ENCODE measurements at places on chromosomes 7 and 10.

- no peak for DNase-seq
These were observed 136.6 kb downstream of the CHN2 start for GRCh38 chr7:29331163-29331562.

GRCh38 chr10:132075909-132076577 lies 10.3 kb downstream of the JAKMIP3 start:
- no peak for DNase-seq

GRCh38 chr7:44735403-44736165 lies 13.1 kb upstream of the ZMIZ2 start:
- no peak for DNase-seq

DNA sequence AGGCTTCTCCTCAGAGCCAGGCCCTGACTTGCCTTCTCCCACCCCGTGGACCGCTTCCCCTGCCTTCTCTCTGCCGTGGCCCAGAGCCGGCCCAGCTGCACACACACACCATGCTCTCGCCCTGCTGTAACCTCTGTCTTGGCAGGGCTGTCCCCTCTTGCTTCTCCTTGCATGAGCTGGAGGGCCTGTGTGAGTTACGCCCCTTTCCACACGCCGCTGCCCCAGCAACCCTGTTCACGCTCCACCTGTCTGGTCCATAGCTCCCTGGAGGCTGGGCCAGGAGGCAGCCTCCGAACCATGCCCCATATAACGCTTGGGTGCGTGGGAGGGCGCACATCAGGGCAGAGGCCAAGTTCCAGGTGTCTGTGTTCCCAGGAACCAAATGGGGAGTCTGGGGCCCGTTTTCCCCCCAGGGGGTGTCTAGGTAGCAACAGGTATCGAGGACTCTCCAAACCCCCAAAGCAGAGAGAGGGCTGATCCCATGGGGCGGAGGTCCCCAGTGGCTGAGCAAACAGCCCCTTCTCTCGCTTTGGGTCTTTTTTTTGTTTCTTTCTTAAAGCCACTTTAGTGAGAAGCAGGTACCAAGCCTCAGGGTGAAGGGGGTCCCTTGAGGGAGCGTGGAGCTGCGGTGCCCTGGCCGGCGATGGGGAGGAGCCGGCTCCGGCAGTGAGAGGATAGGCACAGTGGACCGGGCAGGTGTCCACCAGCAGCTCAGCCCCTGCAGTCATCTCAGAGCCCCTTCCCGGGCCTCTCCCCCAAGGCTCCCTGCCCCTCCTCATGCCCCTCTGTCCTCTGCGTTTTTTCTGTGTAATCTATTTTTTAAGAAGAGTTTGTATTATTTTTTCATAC lies 38.0 kb downstream of the LIMK1 start:
- no peak for DNase-seq

- no peak for DNase-seq
These were observed 23.5 kb downstream of the WDFY4 start for GRCh38 chr10:48708144-48708543.

- no peak for DNase-seq
These were observed 61.7 kb upstream of the TES start for GRCh38 chr7:116148626-116149025.

- peak; percentile 61 for DNase-seq
These were observed 56.5 kb downstream of the FIGNL1 start for GRCh38 chr7:50393547-50394252.

DNA sequence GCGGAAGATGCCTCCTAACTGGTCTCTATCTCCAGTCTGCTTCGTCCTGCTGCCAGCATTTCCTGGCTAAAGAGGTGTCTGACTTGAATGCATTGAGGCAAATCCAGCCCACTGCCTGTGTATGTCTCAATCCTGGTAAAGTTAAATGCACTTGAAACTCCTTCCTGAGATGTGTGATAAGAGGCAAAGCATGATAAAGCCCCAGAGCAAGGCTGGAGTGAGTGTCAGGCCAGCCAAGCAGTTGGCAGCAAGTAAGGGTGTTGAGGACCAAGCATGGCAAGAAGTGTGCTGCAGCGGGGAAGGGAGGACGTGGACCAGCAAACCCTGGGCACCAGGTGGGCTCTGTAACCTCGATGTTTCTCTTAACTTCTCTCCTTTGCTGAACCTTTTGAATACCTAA lies 29.1 kb downstream of the LRRC18 start:
- no peak for DNase-seq

DNA sequence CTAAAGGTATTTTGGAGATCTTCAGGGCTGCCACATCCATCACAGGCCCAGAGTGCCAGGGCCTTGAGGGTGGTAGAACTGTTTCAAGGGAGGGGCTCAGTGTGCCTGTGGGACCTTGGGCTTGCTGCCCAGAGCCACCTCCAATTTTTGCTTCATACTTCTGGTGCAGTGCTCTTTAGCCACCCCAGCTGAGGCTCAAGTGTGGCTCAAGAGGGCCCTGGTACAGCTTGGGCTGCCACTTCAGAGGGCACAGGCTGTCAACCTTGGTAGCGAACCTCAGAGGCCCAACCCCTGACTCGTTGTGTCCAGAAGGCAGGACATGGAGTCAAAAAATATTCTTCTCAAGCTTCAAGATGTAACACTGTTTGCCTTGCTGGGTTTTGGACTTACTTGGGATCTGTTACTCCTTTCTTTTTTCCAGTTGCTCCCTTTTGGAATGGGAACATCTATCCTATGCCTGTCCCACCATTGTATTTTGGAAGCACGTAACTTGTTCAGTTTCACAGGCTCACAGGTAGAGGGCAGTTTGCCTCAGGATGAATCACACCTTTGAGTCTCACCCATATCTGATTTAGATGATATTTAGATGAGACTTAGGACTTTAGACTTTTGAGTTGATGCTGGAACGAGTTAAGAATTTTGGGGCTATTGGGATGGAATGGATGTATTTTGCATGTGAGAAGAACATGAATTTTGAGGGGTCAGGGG lies 224.8 kb downstream of the RPS24 start:
- DNase-seq, result no peak

DNA sequence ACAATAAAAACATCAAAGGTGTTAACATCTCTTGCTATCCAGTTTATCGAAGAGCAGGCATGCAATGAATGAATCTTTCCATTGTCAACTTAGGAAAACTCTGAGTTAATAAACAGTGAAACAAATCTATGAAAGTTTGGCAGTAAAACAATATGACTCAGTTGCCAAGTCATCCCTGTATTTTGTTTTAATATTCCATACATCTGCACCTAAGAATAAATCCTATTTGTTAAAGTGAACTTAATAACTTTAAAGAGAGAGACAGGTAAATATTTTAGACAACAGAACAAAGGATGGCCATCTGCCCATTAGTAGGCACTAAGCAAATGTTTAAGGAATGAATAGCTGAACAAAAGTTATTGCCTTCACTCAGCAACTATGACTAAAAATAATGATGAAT lies 700.5 kb upstream of the CELF2 start:
- no peak for DNase-seq

DNA sequence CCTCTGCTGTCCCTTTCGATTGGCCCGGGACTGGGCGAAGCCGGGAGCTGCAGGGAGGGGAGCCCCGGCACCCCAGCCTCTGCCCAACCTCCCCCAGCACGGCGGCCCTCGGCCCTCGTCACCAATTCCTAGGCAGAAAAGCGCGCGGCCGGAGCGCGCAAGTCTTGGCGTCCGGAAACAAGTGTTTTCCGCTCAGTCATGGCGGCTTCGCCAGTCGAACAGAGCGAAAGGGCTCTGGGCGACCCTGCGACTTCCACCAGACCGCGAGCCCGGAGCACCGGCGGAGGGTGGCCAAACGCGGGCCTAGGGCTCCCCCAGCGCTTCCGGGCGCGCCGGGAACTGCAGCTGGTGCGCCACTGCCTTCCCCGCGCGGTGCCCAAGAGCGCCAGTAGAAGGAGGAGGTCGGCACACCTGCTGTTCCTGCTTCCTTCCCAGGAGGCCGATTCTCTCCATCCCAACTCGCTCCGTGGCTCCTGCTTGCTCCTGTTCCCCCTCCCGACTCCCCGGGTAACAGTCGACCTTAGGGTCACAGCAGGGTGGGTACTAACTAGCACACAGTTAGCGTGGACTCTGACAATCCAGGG lies 729.9 kb downstream of the ZWINT start:
- DNase-seq, result peak; percentile 48

DNA sequence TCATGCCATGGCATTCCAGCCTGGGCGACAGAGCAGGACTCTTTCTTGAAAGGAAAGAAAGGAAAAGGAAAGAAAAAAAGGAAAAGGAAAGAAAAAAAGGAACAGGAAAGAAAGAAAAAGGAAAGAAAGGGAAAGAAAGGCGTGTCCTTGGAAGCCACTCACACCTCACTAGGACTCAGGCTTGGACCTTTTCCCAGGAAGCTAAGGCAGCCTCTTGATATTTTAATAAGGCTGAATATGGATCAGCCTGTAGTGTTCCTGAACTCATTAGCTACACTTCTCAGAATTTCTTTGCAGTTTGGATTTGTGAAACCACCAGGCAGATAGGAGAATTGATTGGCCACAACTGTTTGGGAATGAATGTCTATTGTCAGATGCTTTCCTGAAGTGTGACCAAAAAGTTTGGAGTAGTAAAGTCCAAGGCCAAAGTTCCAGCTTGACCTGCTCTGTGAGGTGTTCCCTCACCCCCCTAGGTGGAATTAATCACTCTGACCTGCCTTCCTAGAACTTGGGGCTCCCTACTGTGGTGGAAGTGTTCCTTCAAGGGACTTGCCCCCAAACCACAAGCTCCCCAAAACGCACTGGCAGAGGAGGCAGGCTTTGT lies 7.1 kb upstream of the MALSU1 start:
- no peak for DNase-seq

GRCh38 chr7:45435131-45435530 lies 139.0 kb upstream of the ADCY1 start:
- no peak for DNase-seq

DNA sequence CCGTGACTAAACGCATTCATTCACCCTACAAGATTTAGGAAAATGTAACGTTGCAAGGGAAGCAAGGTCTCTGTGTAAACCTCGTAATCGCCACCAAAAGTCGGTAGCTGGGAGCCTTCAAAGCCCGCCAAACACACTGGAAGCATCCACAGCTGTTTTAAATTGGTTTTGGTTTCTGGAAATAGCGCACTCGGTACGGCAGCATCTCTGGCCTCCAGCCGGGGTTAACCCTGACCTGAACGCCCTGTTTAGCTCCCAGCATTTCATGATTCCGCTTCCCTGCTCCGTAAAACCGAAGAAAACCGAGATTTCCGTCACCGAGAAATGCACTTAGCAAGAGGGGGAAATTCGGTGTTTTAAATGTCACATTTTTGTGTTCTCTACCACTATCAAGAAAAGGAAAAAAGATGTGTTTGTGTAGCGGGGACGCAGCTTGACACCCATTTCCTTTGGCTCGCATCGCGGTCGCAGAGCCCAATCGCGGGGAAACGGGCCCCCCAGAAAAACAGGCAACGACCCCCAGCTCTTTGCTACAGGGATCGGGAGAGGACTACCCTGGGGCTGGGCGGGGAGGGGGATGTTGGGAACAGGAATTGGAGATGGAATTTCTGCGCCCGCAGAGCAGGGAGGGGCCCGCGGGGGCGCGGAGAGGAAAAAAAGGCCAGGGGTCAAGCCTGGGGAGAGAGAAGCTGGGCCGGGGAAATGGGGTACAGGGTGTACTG lies 646 bp downstream of the SGCE start:
- DNase-seq, result no peak

- DNase-seq, result no peak
These were observed 31.0 kb upstream of the ZEB1 start for GRCh38 chr10:31288001-31288400.

- no peak for DNase-seq
These were observed 59.7 kb downstream of the HIPK2 start for GRCh38 chr7:139718141-139718540.

- no peak for DNase-seq
These were observed 85.9 kb downstream of the LSMEM1 start for GRCh38 chr7:112566442-112567324.

GRCh38 chr10:52785418-52785817 lies 12.8 kb upstream of the MBL2 start:
- no peak for DNase-seq

GRCh38 chr7:50717181-50717580 lies 65.5 kb downstream of the GRB10 start:
- no peak for DNase-seq

DNA sequence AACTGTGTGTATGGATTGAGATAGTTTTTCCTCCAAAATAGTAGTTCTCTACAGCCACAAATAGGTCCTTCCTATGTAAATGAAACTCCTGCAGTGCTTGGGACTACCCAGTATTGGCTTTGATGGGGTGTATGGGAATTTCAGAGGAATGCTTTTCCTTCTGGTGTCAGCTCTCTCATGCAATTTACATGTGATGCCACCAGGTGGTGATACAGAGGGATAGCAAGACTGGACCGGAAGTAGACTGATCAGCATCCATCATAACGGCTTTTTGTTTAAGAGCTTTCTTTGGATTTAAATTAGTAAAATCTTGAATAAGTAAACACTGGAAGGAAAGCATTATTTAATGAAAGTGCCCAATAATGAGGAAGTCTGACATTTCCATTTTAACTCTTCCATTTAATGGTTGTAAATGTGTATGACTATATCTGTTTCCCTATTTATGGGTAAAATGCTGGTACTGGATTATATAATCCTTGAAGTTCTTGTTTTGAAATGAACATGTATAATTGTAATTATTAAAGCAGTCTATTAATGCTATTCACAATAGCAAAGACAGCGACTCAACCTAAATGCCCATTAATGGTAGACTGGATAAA lies 22.7 kb downstream of the DYNC1I1 start:
- DNase-seq, result no peak

- no peak for DNase-seq
These were observed 29.1 kb downstream of the MKX start for GRCh38 chr10:27716521-27716920.

- DNase-seq, result no peak
These were observed 34.3 kb upstream of the PTF1A start for GRCh38 chr10:23157691-23158369.

DNA sequence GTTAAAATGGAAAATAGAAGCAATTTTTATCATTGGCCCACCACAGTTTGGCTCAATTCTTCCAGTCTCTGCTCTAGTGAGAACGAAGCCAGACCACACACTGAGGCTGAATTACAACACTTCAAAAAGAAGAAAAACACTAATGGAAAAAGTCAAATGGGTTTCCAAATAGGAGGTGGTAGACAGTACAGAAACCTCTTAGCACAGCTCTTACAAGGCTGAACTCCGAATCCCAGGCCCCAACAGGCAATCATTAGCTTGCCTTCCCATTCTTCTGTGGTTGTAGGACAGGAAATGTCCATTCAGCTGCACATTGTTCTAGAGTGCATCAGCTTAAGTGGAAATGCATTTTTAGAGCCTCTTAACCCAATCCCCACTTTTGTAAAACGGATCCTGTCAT lies 115.1 kb upstream of the MEOX2 start:
- DNase-seq, result no peak

- DNase-seq, result no peak
These were observed 1.3 kb downstream of the SAP25 start for GRCh38 chr7:100572281-100572948.
